ENCODE measurements at places on chromosomes 4 and X.

DNA sequence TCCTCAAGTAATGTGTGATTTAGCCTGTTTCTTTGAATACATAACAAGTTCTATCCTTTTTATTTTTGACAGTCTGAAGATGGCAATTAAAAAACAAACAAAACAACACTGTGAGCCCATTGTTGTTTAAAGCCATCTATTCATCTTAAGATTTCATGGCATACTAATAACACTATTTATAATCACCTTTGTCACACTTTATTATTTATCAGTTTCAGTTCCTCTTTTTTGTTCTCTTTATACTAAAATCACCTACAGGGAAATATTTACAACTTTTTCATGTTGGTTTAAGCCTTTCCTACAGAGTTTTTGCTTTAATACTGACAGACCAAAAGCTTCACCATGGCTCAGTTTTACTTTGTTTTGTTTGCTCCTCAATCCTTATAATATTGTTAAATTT, 247.4 kb upstream of the CTSO start:
- DNase-seq: no peak

- DNase-seq: no peak
Measured at GRCh38 chr4:94240384-94240783, 32.7 kb downstream of the SMARCAD1 start.

DNA sequence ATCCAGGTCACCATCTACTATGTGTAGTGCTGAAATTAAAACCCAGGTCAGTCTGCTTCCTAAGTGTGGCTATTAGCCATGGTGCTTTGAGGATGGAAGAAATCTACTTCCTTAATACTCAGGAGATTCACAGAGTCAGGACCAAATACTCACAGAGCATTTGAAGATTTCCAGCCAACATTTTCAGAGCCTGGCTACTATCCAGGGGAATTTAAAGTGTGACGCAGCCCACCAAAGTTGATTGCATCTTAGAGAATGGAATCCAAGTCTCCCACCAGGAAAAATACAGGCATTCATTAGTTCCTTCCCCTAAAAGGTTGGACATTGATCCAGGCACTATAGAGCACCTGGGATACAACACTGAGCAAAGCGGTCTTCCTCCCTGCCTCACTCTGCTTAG, 83.8 kb downstream of the HS3ST1 start:
- DNase-seq: no peak

DNA sequence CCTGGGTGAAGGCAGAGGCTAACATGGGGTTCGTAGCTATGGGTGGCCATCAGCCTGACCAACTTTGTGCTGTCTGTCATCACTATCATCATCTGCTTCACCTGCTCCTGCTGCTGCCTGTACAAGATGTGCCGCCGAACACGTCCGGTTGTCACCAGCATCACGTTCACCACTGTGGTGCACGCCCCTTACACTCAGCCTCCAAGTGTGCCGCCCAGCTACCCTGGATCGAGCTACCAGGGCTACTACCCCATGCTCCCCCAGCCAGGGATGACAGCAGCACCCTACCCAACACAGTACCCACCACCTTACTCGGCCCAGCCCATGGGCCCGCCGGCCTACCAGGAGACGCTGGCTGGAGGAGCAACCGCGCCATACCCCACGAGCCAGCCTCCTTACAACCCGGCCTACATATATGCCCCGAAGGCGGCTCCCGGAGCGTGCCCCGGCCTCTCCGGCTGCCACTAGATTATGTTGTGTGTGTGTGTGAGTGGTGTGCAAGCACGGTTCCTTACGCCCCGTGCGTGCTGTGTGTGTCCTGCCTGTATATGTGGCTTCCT, 238.1 kb upstream of the ZCCHC13 start:
- DNase-seq: no peak

GRCh38 chrX:63250253-63250868, 100.8 kb downstream of the SPIN4 start:
- no peak for DNase-seq

- DNase-seq: no peak
Measured at GRCh38 chrX:131752493-131753198, 208.8 kb downstream of the OR13H1 start.

GRCh38 chr4:84683064-84683850, 100.3 kb downstream of the CDS1 start:
- DNase-seq: no peak

DNA sequence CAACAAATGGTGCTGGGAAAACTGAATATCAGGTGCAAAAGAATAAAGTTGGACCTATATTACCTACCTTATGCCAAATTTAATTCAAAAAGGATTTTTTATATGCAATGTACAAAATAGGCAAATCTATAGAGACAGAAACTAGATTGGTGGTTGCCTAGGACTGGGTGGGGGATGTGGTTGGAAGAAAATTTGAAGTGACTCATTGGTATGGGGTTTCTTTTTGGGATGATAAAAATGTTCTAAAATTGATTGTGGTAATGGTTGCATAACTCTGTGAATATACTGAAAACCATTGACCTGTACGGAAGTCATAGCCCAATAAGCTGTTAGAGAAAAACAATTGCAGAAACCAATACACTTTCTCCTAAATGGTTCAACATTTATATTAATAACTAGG, 72.1 kb downstream of the COL4A5 start:
- no peak for DNase-seq

- DNase-seq: no peak
Measured at GRCh38 chr4:173243321-173243720, 74.7 kb downstream of the GALNT7 start.

GRCh38 chr4:55543858-55544257, 2.9 kb downstream of the CLOCK start:
- DNase-seq: no peak

DNA sequence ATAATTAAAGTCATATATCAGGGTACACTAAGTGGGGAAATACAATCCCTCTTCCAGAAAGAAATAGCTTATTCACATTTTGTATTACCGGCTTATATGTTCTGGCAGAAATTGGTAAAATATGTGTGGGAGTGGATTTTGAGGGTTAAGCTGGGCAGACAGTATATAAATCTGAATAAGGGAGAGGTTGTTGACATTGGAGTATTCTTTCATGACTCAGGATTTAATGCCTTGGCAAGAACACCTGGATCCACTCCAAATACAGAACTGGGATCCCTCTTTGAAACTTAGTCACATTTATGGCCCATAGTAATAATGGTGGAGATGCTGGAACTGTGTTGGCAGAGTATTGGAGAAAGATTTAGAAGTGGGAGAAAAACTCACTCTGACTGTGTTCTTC, 54.3 kb upstream of the TET2 start:
- no peak for DNase-seq

DNA sequence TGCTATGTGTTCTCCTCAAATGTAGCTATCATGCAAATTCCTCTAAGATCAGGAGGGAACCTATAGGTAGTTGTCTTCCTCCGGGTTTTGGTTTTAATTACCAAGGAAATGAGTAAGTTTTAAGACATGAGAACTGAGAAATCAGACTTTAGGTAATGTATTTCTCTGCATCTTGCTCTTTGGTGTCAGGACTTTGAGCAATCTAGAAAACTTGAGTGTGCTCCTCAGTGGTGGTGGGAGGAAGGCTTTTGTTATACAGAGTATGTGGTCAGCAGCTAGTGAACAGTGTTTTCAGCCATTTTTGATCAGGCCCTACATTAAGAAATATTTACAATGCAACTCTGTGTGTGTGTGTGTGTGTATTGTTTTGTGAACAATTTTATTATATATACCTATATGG, 224.1 kb downstream of the KLHL13 start:
- no peak for DNase-seq
